ENCODE measurements at places on chromosomes 6 and 20.

DNA sequence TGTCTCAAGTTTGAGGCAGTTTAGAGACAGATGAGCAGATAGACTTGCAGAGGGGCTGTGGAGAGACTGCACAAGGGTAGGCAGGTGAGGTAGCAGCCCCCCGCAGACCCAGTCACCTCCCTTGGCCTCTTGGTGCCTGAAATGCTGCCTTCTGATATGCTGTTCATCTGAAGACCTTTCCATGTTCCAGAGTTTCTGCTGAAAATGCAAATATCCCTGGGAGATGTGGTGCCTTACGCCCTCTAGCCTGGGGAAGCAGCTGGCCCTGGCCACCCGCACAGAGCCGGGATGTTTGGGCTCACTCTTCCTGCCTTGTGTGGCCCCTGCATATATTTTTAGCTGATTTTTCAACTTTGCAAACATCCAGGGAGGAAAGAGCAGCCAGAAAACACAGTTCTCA is 51.4 kb downstream of the TMEM242 start:
- no peak for DNase-seq

DNA sequence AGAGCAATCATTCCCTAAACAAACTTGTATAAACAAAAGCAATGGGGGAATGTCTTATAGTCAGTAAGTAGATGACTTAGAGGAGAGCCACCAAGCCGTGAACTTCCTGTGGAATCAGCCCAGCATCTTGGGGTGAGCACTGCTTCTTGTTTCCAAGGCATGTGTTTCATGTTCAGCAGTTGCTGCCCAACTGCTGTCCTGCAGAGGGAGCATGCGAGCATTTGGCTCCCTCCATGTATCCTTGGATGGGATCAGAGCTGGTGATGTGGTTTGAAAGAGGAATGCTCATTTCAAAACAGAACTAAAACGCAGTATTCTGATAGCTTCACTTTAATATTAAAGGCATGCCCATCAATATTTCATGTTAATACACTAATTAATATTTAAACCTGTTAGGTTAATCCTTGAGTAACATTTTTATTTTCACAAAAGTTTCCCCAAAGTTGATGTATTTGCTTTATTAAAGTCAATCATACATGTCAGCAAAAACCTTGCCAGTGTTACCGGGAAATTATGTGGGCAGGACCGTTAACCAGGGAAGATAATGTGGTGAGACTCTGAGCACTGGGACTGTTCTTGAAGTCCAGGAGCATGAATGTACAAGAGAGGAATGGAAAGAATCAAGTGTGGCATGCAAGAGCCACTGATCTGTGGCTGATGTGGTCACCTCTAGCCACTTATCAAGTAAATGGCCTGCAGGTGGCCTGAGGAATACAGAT is 172.1 kb upstream of the GGTLC1 start:
- DNase-seq: peak; percentile 50

- DNase-seq: no peak
These were observed 91.7 kb downstream of the YTHDF1 start for GRCh38 chr20:63124092-63124781.

DNA sequence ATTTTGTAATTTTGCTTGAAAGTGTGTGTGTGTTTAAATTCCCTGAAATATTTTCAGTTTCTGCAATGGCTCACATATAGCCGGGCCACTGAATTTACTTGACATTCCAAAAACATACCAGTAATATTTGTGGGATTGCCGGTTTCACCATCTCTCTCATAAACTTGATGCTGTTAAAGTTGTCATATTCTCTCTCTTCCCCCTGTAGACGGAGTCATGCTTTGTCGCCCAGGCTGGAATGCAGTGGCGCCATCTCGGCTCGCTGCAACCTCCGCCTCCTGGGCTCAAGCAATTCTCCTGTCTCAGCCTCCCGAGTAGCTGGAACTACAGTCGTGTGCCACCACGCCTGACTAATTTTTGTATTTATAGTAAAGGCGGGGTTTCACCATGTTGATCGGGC is 122.1 kb downstream of the TIAM2 start:
- no peak for DNase-seq

DNA sequence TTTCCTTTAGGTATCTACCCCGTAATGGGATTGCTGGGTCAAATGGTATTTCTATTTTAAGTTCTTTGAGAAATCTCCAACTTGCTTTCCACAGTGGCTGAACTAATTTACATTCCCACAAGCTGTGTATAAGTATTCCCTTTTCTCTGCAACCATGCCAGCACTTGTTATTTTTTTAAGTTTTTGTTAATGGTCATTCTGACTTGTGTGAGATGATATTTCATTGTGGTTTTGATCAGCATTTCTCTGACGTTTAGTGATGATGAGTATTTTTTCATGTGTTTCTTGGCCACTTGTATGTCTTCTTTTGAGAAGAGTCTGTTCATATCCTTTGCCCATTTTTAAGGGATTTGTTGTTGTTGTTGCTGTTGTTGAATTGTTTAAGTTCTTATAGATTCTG is 871.1 kb downstream of the KIF16B start:
- DNase-seq: no peak

DNA sequence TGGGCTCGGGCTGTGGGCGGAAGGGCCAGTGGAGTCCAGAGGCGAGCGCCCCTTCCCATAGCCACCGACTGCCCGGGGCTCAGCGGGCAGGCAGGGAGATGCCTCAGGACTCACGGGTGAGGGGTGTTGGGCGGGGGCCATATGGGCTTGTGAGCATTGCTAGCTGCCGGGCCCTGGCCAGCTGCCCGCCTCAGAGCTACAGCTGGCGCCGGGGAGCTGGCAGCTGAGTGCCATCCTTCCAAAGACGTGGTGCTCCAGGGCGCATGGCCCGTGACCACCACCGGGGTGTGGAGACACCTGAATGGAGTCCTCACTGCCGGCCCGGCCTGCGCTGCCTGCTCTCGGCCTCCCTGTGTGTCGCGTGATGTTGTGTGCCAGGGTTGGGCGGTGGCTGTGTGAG is 10.6 kb upstream of the RBBP8NL start:
- no peak for DNase-seq

DNA sequence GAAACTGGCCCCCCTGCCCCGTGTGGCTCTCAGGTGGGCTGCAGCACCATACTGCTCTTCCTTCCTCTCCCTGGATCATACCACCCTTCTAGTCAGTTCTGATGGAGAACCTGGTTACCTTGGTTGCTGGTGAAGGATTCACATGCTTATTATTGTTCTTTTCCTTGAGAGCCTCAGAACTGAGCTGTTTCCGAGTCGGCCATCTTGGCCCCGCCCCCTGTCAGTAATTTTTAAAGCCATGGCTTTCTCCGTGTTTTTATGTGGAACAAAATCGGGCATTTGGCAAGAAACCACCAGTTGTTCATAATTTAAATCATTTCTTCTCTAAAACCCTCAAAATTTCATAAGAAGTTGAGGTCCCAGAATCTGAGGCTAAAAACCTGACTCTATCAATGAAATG is 493.8 kb downstream of the NKAIN2 start:
- no peak for DNase-seq

GRCh38 chr6:110492584-110492983 is 16.2 kb upstream of the SLC22A16 start:
- no peak for DNase-seq

GRCh38 chr6:82072751-82073150 is 174.8 kb downstream of the IBTK start:
- no peak for DNase-seq

- no peak for DNase-seq
These were observed 142.8 kb downstream of the ADGB start for GRCh38 chr6:146741609-146742008.
